ENCODE measurements at places on chromosomes 7 and 10.
A peak's percentile ranks its signal among the peaks of the same experiment; 100 is the strongest.

DNA sequence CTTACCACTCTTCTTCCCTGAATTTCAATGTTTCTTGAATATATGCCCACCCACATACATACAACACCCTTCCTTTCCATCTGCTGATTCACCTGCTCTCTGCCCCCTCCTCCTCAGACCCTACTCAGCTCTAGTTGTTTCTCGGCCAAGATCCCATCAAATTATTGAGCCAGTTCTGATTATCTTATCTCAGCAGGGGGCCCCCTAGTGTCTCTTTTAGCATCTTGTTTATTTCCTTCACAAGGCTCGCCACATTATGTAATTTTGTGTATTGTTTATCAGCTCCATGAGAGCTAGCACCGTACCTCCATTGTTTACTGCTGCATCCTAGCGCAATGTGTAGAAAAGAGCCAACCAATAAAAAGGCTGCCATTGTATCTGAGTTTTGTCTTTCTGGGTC lies 71.9 kb downstream of the FAM13C start:
- H3K4me1 ChIP-seq = no peaks in the 10 kb centered on the region
- H3K27me3 ChIP-seq = no peaks in the 10 kb centered on the region
- no peaks in the 10 kb centered on the region for H3K36me3 ChIP-seq
- H3K27ac ChIP-seq = no peak overlapping the region

GRCh38 chr7:11492307-11492706 lies 339.7 kb downstream of the THSD7A start:
- no peak for DNase-seq
- no peaks in the 10 kb centered on the region for H3K27me3 ChIP-seq
- H3K4me1 ChIP-seq = no peaks in the 10 kb centered on the region
- H3K4me3 ChIP-seq = no peak overlapping the region

DNA sequence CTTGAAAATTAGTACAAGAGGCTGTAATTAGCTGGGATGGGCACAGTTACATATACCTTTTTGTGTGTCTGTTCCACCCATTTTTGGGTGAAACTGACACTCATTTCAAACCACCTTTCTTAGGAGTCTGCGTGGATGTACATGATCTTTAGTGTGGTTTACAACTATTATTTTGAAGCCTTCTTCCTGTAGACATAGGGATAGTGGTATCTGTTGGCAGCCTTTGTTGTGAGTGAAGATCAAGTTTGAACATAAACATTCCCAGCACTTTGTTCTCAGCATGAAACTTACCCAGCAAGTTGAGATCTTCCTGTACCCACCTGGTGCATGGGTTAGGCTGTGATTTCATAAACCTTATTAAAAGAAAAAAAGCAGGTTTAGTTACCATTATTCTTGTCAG lies 2.0 kb downstream of the BAG3 start:
- no peak overlapping the region for H3K27ac ChIP-seq
- DNase-seq = no peak
- no peaks in the 10 kb centered on the region for H3K27me3 ChIP-seq

DNA sequence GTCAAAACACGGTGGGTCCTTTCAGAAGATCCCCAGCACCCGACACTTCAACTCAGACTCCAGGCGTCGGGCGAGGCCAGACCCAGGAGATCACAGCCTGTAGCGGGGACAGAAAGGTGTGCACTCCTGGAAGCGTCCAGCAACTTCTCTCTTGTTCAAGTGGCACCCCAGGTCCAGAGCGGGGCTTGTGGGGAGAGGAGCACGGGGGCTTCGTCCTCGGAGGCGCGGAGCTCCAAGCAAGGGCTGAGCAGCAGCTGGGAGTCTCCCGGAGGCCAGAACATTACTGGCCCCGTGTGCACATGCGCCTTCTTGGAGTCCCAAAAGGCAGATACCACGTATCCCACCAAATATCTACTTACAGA lies 54.9 kb downstream of the ZRANB1 start:
- H3K4me3 ChIP-seq = no peak overlapping the region
- H3K36me3 ChIP-seq = peaks cover 15% of the 10 kb centered on the region
- no peaks in the 10 kb centered on the region for H3K27me3 ChIP-seq
- no peak for DNase-seq
- no peaks in the 10 kb centered on the region for H3K4me1 ChIP-seq
- no peak overlapping the region for H3K27ac ChIP-seq

DNA sequence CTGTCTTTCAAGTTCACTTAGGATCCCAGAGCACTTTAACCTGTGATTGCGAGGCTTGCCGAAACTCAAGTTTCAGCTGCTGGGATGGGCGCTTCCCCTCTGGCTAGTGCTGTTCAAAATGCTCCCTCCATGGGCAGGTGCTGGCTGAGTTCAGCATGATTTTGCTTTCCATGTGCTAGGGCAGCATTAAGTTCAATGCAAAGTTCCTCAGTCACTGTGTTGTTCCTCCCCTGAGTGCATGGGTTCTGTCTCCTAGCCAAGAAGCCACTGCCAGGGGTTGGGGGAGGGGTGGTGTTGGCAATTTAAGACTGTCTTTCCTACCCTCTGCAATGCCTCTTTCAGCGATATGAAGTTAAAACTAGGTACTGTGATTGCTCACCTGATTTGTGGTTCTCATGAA lies 56.5 kb upstream of the HELLS start:
- no peaks in the 10 kb centered on the region for H3K4me1 ChIP-seq
- no peak for DNase-seq

- no peaks in the 10 kb centered on the region for H3K36me3 ChIP-seq
- no peak for DNase-seq
- H3K27ac ChIP-seq = no peak overlapping the region
- H3K27me3 ChIP-seq = peaks cover 9% of the 10 kb centered on the region
These were observed 237.1 kb upstream of the GALNT17 start for GRCh38 chr7:70894799-70895198.

DNA sequence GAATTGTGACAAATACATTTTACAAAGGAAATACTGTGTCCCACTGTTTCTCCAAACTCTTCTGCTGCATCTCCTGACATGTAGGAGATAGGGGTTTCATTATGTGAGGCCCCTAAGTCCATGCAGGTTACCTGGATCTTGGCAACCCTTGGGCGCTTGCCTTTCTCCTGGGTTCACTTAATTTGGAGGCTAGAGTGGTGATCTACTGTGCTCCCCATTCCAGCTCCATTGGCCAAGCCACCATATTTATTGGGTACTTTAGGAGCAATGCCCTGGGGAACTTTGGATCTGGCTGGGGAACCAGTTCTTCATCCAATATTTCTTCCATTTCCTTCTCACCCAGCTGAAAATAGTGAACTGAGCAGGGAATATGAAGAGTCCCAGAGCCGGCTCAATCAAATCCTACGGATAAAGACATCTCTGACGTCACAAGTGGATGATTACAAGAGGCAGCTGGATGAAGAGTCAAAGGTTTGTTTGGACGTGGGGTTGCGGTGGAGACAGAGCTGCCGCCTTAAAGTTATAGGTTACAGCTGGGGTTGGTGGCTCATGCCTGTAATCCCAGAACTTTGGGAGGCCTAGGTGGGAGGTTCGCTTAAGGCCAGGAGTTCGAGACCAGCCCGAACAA lies 18.5 kb downstream of the MYH16 start:
- H3K27me3 ChIP-seq = no peaks in the 10 kb centered on the region
- no peak overlapping the region for H3K4me3 ChIP-seq
- no peak for DNase-seq
- H3K4me1 ChIP-seq = no peaks in the 10 kb centered on the region

DNA sequence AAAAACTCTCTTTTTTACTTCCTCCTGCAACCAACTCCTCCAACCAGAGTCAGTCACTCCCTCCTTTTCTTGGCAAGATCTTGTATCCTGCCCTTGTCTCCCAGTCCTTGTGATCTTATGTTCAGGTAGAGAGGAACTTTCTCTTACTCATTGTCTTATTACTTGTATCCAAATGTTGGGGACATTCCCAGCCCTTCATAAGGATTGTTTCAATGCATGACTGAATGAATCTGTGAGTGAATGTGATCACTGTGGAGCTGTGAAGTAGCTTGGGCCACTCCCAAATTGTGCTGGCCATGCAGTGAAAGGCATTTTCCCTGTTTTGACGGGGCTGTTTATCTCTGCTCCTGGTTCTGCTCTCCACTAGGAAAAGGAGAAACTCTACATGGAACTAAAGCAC lies 93.7 kb downstream of the CFAP58 start:
- no peaks in the 10 kb centered on the region for H3K36me3 ChIP-seq
- H3K27me3 ChIP-seq = peaks cover 25% of the 10 kb centered on the region
- DNase-seq = no peak
- no peak overlapping the region for H3K4me3 ChIP-seq
- H3K4me1 ChIP-seq = no peaks in the 10 kb centered on the region
- no peak overlapping the region for H3K27ac ChIP-seq

DNA sequence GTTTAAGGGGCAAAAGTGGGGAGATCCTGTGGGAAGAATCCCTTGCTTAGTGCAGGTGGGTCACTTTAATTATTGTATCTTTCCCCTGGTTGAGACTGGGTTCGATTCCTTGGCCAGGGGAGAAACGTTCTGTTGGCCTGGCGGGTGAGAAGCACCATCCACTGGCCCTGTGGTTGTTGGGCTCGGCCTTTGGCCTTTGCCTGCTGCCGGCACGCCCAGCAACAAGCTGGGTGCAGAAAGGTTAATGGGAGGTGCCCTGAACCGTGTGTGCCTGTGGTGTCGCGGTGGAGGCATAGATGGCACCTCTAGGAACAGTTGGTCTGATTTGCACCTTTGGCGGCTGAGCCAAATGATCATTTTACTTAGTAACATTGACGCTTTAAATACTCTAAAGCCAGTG lies 363.6 kb upstream of the CNTNAP2 start:
- no peaks in the 10 kb centered on the region for H3K27me3 ChIP-seq
- no peak overlapping the region for H3K27ac ChIP-seq
- H3K36me3 ChIP-seq = no peaks in the 10 kb centered on the region
- no peaks in the 10 kb centered on the region for H3K4me1 ChIP-seq
- no peak overlapping the region for H3K4me3 ChIP-seq
- no peak for DNase-seq

DNA sequence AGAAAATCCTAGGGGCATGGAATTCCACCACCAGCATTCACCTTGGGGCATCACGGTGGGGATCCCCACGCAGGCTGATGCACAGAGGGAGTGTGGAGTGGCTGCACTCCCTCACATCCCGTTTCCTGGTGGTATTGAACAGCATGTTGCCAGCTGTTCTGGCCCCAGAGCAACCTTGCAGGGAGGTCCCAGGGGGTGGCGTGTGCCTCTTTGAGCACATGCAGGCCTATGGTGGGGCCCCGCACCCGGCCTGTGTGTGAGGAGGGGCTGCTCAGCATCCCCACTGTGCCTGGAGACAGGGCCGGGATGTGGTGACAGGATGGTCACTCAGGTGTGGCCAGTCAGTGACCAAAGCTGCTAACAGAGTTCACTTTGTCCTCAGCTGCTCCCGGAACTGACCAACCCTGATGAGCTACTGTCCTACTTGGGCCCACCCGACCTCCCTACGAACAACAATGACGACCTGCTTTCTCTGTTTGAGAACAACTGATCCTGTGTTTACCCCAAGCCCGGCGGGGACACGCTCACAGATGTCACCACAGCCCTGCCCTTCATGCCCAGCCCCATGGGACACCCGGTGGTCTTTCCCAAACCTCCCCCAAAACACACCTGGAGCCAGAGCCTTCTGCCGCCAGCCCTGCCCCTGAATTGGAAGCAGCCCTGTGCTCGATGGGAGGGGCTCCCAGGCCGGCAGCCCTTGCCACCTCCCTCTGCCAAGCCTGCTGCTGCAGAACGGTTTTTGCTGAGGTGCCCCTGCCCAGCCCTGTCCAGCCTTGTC lies 18.7 kb downstream of the ZMIZ2 start:
- H3K27ac ChIP-seq = peak overlapping the region; percentile 84
- H3K4me1 ChIP-seq = peaks cover 48% of the 10 kb centered on the region
- no peaks in the 10 kb centered on the region for H3K27me3 ChIP-seq
- no peak for DNase-seq
- no peak overlapping the region for H3K4me3 ChIP-seq
- H3K36me3 ChIP-seq = peaks cover 13% of the 10 kb centered on the region

DNA sequence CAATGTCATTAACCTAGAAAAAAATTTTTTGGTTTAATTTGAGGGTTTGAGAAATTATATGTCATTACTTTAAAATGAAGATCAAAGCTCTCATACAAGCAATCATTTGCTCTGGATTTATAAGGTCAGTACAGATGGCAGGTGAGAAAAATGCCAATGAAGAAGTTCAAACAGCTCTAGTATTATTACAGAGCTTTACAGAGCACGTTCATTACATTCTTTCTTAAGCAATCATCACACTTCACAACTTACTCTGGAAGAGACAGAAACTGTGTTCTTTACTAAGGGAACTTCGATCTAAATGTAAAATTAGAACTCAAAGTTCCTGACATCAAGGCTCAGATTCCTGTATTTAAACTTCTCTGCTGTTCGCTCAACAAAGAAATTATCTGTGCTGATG lies 153.4 kb downstream of the ATE1 start:
- no peak for DNase-seq
- no peak overlapping the region for H3K27ac ChIP-seq
- H3K27me3 ChIP-seq = no peaks in the 10 kb centered on the region
- peaks cover 7% of the 10 kb centered on the region for H3K4me1 ChIP-seq
